A549 treated with Mapracorat at 1 μM for 4 hours (cell line): ENCODE measurements at places on chromosomes 6 and 20. TPM values are rescaled to one million over a fixed set of nuclear protein-coding genes. Genes with fewer than 3 reads are reported as not detected.

TTK gene
- 15.9 to 20.5 TPM (median 19.2 TPM) in 5 replicates for total RNA-seq

ABHD16B gene
- not detected in 5 replicates for total RNA-seq

FAM209B gene
- total RNA-seq = 0.22 to 0.67 TPM (median 0.34 TPM) in 5 replicates

CYP39A1 gene
- 0.20 TPM in 1 of 5 replicates, not detected in the others for total RNA-seq

TREML1 gene
- not detected in 5 replicates for total RNA-seq

RSPO3 gene
- total RNA-seq = 69.9 to 90.5 TPM (median 77.3 TPM) in 5 replicates

DNAJC5 gene
- total RNA-seq = 22.6 to 29.0 TPM (median 28.3 TPM) in 5 replicates

MAS1 gene
- 0.01 TPM in 1 of 5 replicates, not detected in the others for total RNA-seq

WFDC10A gene
- total RNA-seq = not detected in 5 replicates
